ENCODE measurements at places on chromosomes 7 and 10.

GRCh38 chr7:149369497-149369896, 91.4 kb downstream of the ZNF777 start:
- DNase-seq: no peak

DNA sequence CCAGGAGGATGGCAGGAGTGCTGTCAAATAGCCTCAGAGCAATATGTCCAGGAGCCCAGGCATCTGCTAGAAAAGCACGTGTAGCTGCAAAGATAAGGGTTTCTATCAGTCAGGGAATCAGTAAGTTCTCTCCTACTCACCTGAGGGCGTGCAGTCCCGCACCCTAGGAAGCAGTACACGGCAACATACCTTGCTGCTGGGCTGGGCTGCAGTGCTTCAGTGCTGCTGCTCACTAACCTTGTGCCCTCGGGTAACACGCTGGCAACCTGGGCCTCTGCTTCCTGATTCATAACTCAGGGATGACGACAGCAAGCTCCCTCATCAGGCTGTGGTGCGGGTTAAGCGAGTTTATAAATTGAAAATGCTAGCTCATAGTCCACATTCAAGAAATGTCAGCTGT, 29.5 kb upstream of the CCNY start:
- DNase-seq: no peak

GRCh38 chr10:22548344-22548743, 166.0 kb downstream of the PIP4K2A start:
- no peak for DNase-seq

- DNase-seq: peak; percentile 69
These were observed 71.7 kb downstream of the ICA1 start for GRCh38 chr7:8190119-8190895.
